ENCODE measurements at places on chromosomes 6 and 20.

DNA sequence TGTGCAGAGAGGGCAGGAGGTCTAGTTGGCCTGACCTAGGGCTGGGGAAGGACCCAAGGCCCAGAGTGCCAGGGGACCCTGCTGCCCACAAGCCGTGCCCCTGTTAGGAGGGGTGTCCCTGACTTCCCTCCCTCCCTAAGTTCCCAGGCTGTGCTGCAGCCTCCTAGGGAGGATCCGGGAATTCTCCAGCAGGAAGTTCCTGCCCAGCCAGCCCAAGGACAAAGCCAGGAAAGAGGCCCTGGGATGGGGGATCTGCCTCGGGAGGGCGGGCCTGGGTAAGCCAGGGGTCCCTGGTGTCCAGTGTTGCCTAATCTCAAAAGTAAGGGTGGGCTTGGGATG, 9.3 kb upstream of the BAK1 start:
- no peak for DNase-seq

DNA sequence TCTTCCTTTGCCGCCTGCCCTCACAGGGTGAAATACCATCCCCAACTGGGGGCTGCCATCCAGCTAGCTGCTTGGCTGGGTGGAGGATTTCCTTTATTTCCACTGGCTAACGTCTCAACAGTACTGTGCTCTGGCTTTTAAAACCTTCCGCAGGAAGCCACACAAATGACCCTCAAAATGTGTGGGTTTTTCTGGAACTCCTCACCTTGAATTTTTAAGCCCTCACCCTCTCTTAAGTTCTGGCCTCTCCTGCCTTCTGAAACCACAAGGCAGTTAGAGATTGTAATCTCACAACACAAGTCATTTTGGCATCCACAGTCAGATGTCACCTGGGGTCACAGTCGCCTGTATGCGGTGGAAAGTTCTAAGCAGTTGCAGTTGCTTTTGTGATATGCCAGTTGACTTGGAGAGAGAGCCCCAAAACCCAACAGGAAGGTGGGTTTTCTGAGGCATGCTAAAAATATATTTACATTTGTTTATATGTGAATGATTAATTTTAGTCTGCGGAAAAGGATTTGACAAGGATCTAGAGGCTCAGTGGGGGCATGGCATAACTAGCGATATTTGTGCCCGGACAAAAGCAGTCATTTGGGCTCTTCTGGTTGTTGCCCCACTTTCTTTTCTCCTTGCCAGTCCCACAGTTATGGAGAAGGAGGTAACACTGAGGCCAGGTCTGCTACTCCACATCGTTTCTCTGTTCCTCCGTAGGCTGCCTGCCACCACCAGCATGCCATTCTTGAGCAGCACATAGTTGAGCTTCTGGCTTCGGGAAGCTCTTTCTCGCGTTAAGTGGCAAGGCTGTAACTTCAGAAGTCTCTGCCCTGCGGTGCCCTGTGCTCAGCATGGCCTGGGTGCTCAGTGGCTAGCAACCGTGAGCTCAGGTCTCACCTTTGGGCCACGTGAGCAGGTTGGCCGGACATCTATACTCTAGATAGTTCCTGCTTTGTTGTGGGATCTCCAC, 335.3 kb downstream of the CD83 start:
- no peak for DNase-seq

GRCh38 chr6:24743265-24743943, 24.4 kb upstream of the C6orf62 start:
- no peak for DNase-seq

GRCh38 chr6:110980648-110981047, 1.2 kb upstream of the RPF2 start:
- no peak for DNase-seq

- no peak for DNase-seq
Observed at GRCh38 chr6:159762681-159763293, 942 bp downstream of the ACAT2 start.

GRCh38 chr6:100121854-100122609, 128.0 kb upstream of the MCHR2 start:
- DNase-seq, result no peak

DNA sequence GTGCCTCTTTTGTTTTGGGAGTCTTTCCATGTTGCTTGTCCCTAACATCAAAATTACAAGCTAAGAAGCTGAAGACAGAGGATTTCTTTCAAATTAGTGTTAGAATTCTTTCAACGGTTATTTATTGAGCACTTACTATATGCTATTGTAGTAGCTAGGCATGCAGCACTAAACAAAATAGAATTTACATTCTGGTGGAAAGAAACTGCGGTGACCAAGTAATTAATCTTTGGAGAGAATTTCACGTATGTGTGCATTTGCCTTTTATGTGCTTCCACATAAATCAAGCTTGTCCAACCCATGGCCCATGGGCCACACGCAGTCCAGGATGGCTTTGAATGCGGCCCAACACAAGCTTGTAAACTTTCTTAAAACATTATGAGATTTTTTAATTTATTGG, 33.0 kb upstream of the DUSP22 start:
- no peak for DNase-seq

GRCh38 chr6:151054306-151054705, 185.5 kb upstream of the AKAP12 start:
- no peak for DNase-seq

GRCh38 chr6:86118271-86118670, 475.6 kb upstream of the SYNCRIP start:
- no peak for DNase-seq

DNA sequence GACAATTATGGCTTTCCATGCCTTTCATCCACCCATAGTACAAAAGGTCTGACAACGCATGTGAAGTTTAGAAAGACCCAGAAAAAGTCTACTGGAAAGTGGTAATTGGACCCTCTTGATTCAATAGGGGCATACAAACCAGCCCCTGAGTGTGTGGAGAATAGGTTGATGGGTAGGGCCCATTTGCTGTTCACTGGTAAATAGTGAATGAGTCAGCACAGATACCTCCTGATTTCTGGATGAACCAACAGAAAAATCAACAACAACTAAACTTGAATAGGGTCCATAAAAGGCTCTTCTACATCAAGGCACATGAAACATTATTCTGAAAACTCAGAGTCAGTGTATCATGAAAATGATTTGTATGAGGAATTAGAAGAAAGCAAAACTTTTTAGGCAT, 235.4 kb upstream of the SLC35B3 start:
- no peak for DNase-seq

DNA sequence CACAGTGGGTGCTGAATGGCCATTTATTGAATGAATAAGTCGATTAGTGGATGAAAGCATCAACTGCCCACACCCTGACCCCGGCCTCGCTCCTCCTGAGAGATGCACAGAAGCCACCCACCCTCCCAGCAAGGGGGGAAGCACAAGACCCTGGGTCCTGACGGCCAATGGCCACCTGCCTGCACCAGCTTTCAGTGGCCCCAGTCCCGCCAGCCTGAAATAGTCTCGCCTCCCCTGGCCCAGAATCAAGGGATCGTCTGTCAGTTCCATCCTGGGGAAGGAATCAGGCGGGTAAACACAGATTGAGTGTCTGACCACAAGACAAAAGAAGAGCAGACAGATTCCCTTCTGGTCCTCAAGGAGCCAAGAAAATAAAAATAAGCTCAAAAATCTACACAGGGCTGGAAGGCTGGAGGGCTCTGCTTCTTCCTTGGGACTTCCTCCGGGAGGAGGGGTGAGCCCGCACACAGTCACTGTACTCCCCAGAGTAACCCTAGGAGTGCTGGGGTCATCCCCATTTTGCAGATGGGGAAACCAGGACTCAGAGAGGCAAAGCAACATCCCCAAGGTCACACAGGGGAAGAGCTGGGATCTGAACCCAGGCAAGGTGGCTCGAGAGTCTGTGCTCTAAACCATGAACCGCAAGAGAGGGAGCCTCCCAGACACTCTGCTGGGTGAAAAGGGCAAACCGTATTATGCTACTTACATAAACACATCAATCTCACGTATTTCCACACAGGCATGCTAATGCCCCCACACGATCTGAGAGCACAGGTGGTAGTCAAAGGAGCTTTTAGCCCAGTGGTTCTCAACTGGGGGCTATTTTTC, 7.8 kb downstream of the PREX1 start:
- no peak for DNase-seq

GRCh38 chr6:129608886-129609537, 101.0 kb downstream of the ARHGAP18 start:
- no peak for DNase-seq
